Tongue (tissue), 3 donors: ENCODE measurements at places on chromosomes 6 and 20. TPM values are rescaled to one million over a fixed set of nuclear protein-coding genes. Genes with fewer than 3 reads are reported as not detected.

MAS1 gene
- total RNA-seq = not detected

DNA sequence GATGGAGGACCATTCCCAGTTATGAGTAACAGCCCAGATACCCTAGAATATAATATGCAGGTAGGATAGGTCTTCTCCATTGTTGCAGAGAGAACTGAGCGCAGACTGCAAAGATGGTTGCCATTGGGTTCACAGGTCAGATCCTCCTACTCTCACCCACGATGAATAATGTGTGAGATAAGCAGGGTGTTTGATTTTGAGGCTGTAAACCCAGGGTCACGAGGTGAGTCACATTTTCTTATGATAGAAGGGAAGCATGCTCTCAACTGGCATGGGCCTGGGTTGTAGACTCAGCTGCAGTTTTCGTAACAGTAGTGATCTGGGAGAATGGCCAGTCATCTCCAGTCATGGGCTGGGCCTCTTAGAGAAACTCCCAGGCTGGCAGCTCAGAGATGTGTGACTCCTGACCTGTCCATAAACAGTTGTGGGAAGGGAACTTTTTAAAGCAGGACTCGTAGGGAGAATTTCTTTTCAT, 74.2 kb downstream of the CD164 start:
- DNase-seq = no peak

- no peak for DNase-seq
Observed at GRCh38 chr20:48057251-48057650, 272.0 kb upstream of the SULF2 start.

- DNase-seq = no peak
Observed at GRCh38 chr6:144278659-144279314, 6.3 kb upstream of the UTRN start.

- DNase-seq = peak; percentile 46
Observed at GRCh38 chr6:38134704-38135088, 315.2 kb downstream of the ZFAND3 start.

DNA sequence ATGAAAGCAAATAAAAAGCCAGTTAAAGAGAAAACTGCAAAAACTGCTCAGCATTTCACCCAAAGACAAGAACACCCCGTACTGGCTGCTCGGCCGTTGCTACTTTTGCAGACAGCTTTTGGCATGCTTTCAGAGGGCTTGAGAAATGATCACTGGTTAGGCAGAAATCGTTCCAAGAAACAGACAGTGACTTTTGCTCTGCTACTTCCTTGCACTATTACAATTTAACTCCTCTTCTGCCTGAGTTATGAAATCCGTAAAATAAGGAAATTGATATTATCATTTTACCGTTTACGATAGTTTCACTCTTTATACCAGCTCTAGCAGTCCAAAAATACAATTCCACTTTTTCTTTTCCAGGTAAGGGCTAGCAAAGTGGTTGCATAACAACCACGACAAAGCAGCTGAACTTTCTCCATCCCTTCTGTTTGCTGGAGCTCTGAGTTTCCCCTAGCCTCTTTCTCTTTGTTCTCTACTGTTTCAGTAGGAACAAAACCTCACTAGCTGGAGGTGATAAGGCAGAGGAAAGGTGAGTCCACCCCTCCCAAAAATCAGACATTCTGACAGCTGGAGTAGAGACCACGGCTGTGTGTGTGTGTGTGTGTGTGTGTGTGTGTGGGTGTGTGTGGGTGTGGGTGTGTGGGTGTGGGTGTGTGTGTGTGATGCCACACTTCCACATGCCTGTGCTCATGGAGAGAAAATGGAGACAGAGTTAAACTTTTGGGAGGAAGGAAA, 191.8 kb upstream of the RREB1 start:
- DNase-seq = peak; percentile 87

DNA sequence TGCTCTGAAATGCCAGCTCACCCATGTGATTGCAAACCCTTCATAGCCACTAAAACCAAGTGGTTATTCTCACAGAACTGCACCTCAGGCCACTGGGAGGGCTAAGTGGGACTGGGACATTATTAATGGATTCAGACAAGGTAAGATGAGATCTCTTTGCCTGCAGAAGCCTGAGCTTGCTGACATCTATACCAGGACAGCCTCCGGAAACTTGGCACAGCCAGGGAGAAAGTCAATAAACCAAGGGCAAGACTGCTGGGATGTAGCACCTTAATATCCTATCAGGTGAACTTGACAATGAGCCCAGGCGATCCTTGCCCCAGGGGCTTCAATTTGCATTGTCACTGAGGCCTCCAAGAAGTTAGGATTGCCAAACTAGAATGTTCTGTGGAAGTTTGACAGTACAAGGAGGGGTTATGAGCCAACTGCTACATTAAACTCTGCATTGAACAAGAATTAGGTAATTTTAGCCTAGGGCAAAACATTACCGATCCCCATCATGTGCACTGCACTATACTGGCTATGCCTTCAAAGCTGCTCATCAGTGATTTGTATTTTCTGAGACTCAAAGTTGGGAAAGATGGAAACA, 60.1 kb upstream of the RALGAPA2 start:
- DNase-seq = no peak

CTAGE9 gene
- total RNA-seq = not detected

DNA sequence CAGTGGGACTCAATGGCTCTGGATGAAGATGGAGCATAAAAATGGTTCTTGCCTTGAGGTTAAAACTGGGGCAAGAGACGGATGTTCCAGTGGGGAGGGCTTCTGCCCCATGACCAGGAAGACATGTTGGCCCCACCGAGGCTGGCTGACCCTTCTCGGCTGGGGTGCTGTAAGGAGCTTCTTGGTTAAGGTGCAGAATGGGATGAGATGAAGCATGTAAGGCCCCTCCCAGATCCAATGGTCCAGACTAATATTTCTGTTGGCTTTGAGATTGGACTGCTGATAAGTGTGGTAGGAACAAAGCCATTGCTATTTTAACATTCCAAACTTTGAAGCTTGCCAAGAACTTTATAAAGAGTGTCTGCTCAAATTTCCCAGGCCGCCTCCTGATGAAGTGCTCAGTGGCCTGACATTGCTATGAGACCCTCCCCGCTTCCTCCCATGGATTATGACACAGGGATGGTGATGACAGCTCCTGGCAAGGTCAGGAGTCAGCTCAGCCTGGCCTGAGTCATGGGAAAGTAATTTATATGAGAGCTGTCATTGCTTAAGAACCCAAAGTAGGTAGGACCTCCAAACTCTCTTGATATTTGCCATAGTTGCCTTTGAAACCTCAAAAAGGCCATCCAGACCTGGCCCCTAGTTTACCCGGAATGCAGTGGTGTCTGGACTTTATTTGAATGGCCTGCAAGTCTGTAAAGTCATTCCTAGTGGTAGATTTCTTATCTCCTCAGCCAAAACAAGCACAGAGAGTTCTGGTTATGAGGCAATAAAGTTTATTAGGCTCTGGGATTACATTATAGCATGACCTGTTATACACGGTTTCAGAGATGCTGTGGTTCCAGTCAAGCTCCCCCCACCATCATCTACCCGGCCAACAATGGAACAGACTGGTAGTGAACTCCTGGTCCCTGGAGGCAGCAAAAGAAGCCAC, 55.2 kb downstream of the TGM2 start:
- DNase-seq = peak; percentile 91

DNA sequence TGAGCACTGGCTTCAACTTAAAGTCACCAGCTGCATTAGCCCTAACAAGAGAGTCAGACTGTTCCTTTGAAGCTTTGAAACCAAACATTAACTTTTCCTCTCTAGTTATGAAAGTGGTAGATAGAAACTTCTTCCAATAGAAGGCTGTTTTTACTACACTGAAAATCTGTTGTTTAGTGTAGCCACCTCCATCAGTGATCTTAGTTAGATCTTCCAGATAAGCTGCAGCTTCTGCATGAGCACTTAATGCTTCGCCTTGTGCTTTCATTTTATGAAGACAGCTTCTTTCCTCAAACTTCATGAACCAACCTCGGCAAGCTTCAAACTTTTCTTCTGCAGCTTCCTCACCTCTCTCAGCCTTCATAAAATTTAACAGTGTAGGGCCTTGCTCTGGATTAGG, 133.2 kb downstream of the INSM1 start:
- DNase-seq = no peak

- no peak for DNase-seq
Observed at GRCh38 chr6:150088481-150089154, 19.7 kb upstream of the ULBP3 start.

ERVFRD-1 gene
- total RNA-seq = 0.10 TPM

DNA sequence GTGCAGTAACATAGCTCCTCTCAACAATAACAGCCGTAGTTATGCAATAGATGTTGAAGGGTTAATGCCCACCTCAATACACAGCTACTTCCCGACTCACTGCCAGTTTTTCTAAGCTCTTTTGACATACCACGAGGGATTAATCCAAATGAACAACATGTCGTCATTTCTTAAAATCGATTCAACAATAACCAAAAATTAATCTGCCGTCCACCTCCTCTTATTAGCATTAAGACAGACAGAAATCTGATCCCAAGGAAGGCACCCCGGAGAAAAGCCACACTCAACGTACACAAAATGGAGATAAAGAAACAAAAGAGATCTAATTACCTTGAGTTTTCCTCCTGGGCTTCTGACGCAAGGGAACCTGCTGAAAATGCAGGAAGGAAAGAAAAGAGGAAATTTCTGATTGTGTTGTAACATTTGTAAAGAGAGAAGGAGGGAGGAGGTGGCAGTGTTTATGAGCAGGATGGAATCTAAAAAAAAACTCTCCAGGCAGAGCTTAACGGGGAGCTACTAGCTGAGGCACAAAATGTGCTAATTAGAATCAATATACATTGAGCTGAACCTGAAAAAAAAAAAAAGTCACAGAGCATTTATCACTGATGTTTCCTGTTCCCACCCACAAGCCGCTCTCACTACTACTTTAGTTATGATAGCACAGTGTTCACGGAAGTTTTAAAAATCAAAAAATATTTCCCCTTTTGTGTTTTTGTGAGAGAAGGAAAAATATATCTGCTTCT, 109.3 kb downstream of the IPCEF1 start:
- no peak for DNase-seq

DNA sequence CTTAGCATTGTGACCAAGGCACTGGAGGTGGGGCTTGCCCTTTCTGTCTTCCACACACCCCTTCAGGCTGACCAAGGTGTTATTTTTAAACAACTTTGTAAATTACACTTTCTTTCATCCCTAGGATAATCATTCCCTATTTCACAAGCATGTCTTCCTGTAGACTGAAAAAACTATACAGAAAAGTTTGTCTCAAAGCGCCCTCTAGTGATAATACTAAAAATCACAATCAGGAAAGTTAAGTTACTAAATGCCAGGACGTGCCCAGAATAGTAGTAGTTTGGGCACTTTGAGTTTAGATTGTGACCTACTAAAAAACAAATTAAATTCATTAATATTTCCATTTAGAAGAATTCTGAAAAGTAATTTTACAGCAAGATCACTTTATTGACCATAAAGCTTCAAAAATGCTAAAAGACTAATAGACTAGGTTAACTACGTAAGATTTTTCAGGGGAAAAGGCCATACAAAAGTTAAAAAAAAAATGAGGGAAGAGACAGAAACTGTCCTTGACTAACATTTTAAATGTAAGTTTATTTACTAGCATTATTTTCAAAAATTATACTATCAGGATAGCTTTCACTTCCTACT, 123.3 kb upstream of the DUSP22 start:
- DNase-seq = peak; percentile 71

TTK gene
- 16.6 TPM for total RNA-seq

LRRC73 gene
- 0.51 TPM for total RNA-seq

MACROD2 gene
- total RNA-seq = 5.0 TPM

PGM3 gene
- total RNA-seq = 40.6 TPM

LBP gene
- not detected for total RNA-seq

DNA sequence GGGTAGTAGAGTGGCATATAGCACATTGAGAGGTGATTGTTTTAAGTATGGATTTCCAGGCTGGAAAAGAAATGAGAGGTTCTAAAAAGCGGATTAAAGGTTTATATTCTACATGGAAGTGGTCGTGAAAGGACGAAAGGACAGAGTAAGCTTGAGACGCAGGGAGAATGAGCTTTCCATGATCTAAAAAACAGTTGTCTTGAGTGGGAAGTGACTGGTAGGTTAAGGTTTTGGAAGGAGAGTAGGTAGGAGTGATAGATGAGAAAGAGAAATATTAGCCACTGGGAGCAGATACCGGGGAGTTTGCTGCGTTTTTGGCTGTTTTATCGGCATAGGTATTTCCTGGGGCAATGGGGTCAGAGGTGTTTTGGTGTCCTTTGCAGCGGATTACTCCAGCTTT, 750.6 kb upstream of the ADGRB3 start:
- DNase-seq = no peak

GRCh38 chr20:19817017-19817416, 59.0 kb downstream of the RIN2 start:
- no peak for DNase-seq

GRCh38 chr6:129235167-129236000, 352.4 kb downstream of the LAMA2 start:
- no peak for DNase-seq

DNA sequence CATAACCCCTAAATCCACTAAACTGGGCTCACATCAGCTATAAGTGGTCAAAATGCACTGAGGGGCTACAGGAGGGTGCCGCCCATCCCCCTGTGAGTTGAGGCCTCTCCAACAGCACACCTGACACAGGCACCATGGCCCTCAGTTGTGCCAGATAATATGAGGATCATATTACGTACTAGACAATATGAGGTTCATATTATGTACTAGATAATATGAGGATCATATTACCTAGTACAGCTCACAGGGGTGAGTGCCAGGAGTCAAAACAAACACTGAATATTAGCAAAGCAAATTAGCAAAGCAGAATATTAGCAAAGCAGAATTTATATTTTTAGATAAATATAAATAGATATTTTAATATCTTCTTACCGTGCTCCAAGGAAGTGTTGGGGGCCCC, 35.3 kb downstream of the CD24 start:
- DNase-seq = no peak

GRCh38 chr6:95087394-95088097, 489.8 kb upstream of the MANEA start:
- peak; percentile 77 for DNase-seq

DNA sequence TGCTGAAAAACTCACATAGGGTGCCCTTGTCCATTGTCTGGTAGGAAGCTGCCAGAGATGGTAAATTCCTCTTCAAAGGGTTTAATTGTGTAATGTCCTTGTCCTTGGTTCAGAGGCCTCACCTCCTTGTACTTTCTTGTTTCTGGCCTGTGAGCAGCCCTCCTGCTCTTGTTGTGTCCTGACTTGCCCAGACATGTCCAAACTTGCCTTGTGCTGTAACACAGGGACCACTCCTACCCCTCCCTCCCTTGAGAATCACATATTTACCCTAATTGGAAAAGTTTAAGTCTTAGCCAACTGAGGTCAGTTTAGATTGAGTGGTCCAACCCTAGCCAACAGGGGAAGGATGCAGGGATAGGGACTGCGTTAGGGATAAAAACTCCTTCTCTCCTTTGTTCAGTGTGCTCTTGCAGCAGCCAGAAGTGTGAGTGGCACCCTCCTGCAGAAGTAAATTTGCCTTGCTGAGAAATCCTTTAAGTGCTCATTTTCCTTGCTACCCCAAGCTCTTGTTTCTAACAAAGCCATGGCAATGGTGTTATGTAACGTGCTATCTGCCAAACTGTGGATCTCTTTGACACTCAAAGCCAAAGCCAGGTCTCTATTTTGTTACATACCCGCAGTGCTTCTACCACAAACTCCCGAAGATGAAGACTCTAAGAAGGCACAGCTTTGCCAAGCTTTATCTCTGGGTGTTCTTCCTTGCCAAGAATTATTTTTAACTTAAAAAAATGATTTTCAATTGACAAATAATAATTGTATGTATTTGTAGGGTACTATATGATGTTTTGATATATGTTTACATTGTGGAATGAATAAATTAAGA, 414.5 kb downstream of the ESR1 start:
- no peak for DNase-seq
